Cerebellar cortex (tissue), 1 donor: ENCODE measurements at places on chromosomes 2 and 18.

DNA sequence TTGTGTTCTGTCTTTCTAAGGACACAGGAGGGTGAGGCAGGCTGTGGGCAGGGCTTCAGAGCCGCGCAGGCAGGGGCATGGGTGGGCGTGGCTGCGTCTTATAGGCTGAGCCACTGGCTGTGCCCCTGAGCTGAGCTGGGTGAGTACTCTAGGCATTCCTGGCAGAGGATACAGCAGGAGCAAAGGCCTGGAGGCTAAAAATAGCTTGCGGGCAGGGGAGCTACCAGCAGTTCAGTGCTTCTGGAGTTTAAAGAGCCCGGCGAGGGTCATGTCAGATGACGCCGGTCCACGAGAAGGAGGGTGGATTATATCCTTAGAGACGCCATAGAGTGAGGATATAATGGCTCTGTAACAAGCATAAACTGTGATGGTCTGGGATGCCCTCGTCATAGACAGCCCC, 31.5 kb upstream of the PDIA6 start:
- peak; percentile 31 for DNase-seq

- no peak for DNase-seq
Measured at GRCh38 chr2:156999661-157000060, 257.8 kb upstream of the GALNT5 start.

DNA sequence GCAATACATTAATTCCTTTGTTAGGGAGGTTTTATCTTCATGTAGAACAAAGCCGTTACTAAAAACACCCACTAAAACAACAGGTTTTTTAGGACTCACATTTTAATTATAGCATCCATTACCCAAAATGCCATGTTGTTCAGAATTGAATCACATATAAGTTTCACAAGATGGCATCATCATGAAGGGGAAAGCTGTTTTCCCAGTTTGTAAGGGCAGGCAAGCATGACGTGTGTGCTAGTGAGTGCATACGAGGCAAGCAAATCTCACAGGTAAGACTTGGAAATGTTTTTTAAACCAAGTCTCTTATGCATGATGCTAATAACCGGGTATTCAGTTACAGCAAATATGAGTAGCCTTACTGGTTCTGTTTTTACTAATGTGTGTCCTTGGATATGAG, 111.8 kb upstream of the NFATC1 start:
- no peak for DNase-seq

GRCh38 chr18:52190195-52190594, 149.8 kb upstream of the DCC start:
- no peak for DNase-seq

DNA sequence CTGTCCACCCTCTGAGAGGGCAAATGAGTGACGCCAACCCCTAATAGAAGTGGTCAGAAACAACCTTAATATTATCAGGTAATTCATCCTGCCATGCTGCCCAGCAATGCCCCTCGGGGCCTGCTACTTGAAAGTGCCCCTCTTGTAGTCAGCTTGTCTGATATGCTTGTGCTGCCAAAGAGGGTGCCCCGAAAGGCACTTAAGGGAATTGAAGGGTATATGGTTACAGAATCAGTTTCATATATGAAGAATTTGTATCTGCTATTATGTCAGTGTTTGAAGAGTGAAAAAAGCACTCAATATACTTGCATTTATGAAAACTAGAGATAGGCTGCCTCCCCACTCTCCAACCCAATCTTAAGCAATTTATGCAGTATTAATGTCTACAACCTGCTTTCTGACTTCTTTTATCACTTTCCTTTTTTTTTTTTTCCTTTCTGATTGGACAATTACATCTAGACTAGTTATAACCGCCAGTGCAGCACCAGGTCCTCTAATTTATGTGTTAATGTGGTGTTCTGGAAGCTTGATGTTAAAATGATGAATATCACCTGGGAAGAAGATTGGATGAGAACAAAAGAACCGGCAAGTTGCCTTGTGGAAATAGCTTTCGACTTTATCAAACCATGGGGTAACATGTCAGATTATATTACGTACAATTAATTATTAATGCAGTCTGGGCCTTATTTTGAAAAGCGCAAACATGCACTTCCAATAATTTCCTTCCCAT, 646.9 kb upstream of the ACVR2A start:
- peak; percentile 2 for DNase-seq

- DNase-seq = no peak
Measured at GRCh38 chr2:133641497-133641896, 73.2 kb upstream of the NCKAP5 start.

- no peak for DNase-seq
Measured at GRCh38 chr2:137002896-137003295, 237.6 kb downstream of the THSD7B start.

GRCh38 chr2:178111743-178112142, 494 bp upstream of the RBM45 start:
- no peak for DNase-seq

DNA sequence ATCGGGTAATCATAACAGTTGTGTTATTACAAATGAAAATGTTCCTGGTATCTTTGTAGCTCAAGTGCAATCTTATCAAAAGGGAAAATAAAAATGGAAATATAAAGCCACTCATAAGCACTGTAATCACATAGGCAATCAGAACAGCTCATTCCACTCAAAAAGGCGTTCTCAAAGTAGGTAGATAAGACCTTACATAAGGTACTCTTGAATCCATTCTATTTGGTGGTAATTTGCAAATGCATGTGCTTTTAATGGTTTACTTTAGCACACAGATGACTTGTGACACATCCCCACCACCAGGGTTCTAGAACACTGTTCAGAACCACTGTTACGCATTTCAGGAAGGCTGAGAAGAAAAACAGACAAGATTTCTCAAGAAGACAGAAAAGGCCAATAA, 86.7 kb upstream of the NARS1 start:
- DNase-seq = no peak

- DNase-seq = no peak
Measured at GRCh38 chr18:58756148-58756547, 84.9 kb downstream of the MALT1 start.

- DNase-seq = peak; percentile 81
Measured at GRCh38 chr2:64699712-64700111, 46.0 kb upstream of the SERTAD2 start.

DNA sequence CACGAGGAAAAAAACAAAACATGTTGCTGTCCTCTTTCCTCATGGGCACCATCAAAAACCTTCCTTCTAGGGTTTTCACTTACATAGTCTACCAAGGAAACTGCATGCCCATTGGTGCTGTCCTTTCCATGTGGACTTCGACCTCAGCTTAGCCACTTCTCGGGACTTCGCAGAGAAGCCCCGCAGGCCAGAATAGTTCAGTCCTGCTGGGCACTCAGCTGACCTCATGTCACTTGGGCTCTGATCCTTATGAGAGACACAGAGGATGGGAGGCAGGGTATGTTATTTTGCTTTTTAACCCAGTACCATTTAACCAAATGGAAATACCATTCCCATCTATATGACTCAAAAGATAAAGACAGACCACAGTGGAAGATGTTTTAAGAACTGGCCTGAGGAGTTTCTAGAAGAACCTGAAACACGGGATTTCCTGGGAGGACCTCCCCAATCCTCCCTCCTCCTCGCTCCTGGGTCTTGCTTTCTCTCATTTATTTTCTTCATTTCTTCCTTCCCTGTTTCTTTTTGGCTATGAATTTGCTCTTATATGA, 28.4 kb downstream of the AAK1 start:
- DNase-seq = no peak

GRCh38 chr18:61085761-61086160, 247.5 kb upstream of the CDH20 start:
- no peak for DNase-seq

DNA sequence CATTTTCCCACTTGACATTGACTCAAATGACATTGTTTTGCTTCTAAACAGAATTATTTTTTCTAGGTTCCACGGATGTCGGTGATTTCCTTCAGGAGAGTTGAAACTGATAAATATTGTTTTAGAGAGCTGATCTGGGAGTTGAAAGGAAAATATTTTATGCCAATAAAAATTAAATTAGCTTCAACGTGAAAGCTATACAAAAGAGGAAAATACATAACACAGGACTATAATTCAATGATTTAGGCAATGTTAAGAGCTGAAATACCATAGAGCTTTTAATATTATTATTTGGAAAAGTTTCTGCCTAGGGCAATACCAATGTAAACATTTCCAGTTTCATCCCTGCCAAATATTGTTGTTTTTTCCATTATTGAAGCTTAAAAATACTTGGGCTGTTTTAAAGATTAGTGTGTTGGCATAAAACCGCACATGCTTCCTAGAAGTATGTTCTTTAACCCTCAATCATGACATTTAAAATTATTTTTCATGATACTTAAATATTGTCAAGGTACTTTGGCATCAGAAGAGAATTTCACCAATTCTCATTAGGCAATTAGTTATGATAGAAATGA, 18.6 kb upstream of the PDE1A start:
- no peak for DNase-seq

- DNase-seq = no peak
Measured at GRCh38 chr2:185998562-185999070, 260.0 kb downstream of the FSIP2 start.

- no peak for DNase-seq
Measured at GRCh38 chr18:7413906-7414305, 153.2 kb upstream of the PTPRM start.

GRCh38 chr2:54673501-54673998, 49.9 kb upstream of the EML6 start:
- DNase-seq = peak; percentile 59

DNA sequence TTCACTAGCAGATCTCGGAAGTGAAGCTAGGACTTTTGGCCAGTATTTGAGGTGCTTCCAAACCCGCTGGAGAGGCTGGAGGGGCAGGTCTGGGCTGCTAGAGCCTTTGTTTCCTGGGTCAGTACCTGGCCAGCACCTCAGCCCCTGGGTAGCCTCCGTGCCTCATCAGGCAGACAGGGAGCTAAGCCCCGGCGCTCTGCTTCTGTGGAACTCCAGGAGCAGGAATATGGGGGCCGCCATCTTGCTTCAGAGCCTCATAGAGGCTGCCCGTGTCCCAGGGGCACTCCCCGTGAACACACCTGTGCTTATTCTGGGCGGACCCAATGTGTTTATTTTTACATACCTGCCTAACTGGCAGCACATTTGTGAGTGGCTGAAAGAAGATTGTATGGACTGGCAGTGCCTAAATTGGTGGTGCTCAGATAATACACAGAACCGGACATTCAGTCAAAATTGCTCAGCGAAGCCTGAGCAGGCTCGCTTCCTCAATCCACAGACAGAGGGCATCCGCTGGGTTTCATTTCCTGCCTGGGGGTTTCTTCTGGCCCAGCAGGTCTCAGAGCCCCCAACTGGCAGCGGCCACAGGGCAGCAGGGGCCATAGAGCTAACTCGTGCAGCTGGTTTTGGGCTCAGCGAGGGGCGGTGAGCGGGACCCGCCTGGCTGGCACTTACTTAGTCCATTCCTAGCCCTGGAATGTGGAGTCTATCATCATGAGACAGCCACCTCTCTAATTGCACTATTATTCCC, 176.8 kb upstream of the ALKAL2 start:
- no peak for DNase-seq

DNA sequence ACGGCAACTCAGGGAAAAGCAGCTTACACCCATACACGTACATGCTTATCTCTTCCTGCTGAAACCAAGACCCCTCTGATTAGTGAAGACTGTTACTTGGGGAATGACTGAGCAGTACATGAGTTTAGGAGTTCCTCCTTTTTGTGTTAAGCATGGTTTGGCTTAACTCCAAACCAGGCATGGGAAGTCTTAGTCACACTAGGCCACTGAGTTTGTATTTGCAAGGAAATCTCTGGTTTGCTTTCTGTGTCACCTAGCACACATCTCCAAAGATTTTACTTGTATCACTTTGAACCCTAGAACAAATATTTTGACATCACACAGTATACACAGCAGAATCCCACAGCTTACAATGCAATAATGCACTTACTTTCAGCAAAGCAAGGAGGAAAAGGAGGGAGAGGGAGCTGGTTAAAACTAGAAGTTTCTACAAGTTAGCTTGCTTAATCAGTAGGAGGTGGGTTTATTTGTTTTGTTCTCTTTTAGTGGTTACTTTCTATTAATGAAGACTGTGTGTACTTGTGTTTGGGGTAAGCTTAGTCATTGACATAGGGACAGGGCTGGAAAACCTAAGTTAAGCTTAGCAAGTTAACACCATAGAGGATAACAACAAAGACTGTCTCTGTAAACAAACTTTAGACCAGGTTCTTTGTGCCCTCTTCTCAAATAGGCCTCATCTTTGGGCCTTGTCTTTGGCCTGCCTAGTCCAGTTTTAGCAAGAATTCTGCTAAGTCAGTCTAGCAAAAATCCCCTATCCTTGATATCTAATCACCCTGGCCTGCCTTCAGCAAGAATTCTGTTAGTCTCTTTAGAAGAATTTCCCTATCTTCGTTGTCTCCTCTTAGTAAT, 219.4 kb downstream of the MREG start:
- no peak for DNase-seq

DNA sequence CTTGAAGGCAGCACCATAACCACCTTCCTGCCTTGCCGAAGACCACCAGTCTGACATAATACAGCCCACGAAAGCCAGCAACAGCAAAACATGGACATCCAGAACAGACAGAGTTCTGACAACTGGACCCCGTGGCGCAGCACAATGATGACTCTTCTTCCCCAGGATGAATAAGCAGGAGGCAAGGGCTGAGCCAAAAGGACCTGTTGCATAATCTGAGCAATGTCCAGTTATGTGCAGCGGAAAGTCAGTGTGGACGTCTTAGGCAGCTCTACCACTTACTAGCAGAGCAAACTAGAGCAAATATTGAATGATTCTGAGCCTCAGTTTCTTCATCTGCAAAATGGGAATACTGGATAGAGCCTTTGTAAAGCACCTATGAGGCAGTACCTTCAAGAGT, 225.1 kb downstream of the ZBTB7C start:
- no peak for DNase-seq

DNA sequence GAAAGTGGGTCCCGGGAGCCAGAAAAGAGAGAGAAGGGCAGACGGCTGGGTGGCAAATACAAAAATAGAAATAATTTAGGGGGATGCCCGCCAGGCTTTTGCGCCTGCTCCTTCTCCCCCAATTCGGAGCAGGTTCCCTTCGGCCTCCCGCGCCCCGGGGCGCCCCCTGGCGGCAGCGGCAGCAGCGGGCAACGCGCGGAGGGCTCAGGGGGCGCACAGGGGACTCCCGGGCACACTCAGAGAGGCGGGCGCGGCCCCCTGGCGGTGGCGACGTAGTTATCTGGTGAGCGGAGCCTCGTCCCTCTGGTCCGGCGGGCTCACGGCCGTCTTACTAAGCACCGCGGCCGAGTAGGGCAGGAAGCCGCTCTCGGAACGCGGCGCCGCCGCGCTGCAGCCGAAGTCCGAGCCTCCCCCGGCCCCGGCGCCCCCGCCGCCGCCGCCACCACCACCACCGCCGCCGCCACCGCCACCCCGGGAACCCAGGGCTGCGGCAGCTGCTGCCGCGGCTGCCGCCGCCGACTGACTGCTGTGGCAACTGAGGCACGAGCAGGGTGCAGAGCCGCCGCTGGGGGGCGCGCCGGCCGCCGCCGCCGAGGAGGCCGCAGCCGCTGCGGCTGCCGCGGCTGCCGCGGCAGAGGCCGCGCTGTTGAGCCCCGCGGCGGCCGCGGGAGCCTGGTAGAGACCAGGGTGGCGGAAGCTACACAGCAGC, 3.8 kb downstream of the EVX2 start:
- DNase-seq = peak; percentile 26

- no peak for DNase-seq
Measured at GRCh38 chr2:59236723-59237122, 995.6 kb upstream of the FANCL start.
